ENCODE measurements at places on chromosomes 4 and X.
A peak's percentile ranks its signal among the peaks of the same experiment; 100 is the strongest.

DNA sequence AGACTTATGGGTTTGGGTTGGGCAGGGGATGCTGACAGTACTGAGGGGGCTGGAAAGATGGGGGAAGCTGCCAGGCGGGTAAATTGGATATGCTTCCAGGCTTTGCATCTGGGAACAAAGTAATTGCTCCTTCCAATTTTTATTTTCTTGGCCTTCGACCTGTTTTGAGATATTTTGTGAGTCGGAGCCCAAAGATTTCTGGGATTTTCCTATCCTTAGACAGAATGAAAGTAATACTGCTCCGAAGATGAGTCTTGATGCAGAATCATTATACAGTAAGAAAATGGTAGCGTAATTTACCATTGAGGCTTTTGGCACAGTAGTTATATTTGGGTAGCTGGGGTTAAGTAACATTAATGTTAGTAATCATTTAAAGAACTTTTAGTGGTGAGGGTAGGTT is 1.4 kb downstream of the SMARCA5 start:
- DNase-seq: no peak

DNA sequence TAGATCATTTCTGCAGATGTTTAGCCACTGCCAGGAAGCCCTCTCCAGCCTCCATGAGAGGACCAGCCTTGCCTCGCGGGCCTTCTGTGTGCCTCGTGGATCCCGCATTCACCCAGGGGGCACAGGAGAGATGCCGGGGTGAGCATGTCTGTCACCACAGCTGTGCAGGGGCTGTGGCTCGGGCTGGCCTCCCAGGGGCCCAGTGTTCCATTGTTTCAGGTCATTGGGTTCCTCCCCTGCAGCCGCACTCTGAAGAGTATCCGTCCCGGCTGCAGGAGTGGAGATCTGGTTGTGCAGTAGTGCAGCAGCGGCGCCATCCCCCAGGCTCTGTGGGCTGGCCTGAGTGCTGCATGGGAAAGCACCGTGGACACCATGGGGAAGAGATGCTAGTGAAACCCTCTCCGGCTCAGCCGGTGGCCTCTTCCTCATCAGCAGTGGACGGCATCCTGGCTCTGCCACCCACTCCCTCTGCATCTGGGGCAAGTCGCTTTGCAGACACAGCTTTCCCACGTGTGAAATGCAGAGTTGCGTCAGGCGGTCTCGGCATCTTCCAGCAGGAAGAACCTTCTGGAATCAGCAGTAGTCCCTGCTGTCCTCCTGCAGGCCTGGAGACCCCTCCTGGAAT is 29.1 kb downstream of the TBC1D14 start:
- no peak for DNase-seq

DNA sequence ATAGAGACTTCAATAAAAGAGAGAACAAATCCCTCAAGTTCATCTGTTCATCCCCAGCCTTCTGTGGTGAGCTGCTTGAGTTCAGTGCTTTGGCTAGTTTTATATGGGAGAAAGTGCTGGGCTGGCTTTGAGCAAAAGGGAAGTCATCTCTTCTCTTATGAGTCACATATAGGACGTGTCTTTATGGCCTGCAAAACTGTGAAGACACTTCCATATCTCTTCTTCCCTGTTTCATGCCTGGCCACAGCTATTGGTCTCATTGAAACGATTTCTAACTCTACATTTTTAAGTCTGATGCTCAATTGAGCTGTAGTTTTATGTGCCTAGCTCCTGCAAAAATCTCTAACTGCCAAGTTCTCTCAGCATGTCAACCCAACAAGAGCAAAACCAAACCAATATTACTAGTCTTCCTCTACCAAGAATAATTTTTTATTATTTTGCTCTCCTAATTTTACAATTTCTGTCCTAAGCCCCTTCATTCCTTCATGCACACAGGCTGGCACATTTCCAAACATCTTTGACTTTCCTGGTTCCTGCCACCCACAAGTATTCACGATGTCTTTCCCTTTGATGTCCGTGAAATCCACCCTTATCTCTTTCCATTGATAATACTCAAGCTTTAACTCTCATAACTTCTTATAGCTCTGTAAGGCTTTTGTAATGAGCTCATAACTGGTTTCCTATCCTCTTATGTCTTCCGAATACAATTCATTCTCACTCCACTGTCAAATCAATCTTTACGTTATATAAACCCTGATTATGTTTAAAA is 165.3 kb downstream of the BTC start:
- DNase-seq: no peak

GRCh38 chr4:148205476-148205875 is 236.7 kb downstream of the NR3C2 start:
- no peak for DNase-seq

- no peak for DNase-seq
Measured at GRCh38 chr4:119692001-119692400, 63.4 kb upstream of the PDE5A start.

DNA sequence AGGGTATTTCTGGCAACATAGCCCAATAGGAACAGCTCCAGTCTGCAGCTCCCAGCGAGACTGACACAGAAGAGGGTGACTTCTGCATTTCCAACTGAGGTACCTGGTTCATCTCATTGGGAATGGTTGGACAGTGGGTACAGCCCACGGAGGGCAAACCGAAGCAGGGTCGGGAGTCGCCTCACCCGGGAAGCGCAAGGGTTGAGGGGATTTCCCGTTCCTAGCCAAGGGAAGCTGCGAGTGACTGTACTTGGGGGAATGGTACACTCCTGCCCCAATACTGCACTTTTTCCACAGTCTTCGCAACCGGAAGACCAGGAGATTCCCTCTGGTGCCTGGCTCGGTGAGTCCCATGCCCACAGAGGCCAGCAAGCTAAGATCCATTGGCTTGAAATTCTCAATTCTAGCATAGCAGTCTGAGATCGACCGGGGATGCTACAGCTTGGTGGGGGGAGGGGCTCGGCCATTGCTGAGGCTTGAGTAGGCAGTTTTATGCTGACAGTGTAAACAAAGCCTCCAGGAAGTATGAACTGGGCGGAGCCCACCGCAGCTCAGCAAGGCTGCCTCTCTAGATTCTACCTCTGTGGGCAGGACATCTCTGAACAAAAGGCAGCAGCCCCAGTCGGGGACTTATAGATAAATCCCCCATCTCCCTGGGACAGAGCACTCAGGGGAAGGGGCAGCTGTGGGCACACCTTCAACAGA is 14.0 kb upstream of the ADAD1 start:
- no peak for DNase-seq

- no peak for DNase-seq
Measured at GRCh38 chr4:82373486-82373815, 340 bp downstream of the HNRNPD start.

DNA sequence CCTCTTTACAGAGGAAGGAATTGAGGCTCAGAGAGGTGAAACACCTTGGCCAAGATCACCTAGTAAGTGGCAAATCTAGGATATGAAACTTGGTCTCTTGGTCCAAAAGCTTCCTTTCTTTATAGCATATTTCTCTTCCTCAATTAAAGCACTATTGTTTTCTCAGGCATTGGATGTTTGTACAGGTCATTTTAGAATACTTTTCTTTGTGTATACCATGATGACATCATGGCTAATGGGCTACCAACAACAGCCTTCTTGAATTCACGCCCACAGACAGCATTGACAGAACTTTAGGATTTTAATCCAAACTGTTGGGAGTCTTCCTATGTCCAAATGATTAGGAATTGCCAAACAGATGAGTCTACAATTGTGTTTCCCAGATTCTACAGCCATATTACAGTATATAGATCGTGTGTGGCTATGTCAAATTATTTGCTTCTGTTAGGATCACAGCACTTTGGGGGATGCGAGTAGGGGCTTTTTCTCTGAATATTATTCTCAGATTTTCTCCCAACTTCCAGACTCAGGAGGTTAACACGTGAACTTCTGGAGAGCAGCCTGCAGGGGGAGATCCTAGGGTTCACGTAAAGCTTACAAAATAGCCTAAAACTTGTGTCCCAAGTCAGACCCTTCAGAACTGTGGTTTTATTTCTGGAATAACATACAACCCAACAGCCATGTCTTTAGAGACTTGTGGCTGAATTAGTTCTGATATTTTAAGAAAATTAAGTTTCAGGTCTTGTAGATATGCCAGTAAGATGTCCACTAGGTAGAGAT is 191.8 kb downstream of the SHROOM3 start:
- peak; percentile 38 for DNase-seq

GRCh38 chrX:3143043-3143799 is 102.0 kb downstream of the ARSF start:
- DNase-seq: no peak

DNA sequence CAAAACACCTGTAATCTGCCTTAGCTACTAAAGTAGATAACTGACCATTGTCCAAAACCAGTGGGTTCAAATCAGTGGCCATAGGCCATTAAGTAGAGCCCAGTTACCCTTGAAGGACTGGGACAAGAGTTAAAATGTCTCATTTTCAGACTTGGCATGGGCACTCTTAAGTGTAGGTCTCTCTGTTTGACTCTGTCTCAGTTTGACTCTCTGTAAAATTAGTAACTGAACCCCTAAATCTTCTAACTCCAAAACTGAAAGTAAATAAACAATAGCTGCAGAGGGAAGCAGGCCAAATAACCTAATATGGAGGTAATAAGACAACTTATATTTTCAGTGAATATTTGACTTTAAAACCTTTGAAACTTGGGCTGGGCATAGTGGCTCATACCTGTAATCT is 89.1 kb downstream of the SLC16A2 start:
- DNase-seq: no peak

DNA sequence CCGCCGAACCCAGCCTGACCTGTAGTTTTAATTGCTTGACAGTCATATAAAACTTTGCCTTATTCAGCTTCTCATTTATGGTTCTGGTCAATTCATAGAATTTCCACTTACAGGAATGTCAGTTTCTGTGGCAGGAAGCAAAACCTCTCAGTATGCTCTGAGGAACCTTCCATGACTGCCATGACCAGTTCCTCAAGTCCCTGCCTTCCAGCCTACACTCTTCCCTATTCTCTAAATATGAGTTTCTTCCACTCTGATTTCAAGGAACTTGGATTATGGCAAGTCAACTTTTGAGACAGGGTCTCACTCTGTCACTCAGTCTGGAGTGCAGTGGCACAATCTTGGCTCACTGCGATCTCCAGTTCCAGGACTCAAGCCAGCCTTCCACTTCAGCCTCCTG is 26.0 kb upstream of the NSUN7 start:
- no peak for DNase-seq

- DNase-seq: peak; percentile 12
Measured at GRCh38 chr4:112245383-112245782, 13.8 kb downstream of the AP1AR start.

- peak; percentile 95 for DNase-seq
Measured at GRCh38 chrX:151984328-151984727, 9.9 kb upstream of the GABRE start.

- DNase-seq: no peak
Measured at GRCh38 chrX:23907111-23907497, 634 bp downstream of the APOO start.

GRCh38 chrX:40531056-40531826 is 49.5 kb upstream of the ATP6AP2 start:
- no peak for DNase-seq

- no peak for DNase-seq
Measured at GRCh38 chr4:41728573-41728913, 20.0 kb downstream of the PHOX2B start.

DNA sequence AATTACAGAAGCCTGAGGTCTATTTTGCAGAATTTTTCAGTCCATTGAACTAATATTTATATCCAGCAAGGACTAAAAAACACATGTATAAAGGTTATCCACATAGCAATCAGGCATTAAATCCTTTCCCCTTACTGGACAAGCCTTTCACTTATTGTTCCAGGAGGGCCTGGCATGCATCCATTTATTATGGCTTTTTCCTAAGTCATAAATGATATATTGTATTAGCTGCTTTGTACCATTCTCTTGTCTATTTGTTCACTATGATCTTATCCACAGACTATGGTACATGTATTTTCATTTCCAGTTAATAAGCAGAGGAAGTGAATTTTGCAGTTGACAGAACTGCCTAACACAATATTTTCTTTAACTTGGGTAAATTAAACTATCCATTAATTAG is 105.4 kb upstream of the ANK2 start:
- no peak for DNase-seq

DNA sequence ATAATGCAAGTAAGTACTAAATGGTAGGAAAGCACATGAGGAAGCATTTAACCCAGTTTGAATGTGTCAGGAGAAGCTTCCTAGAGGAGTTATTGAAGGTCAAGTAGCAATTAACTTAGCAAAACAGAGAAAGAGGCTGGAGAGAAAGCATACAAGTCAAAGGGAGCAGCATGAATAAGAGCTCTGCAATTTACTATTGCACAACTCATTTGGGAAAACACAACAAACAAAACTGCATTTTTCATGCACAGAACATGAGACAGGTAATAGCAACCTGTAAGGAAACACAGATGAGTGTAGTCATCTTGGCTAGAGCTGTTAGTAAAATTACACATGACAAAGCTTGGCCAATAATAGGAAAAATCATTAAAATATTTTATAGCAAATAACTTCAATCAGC is 538.1 kb downstream of the PPP4R3C start:
- DNase-seq: no peak

DNA sequence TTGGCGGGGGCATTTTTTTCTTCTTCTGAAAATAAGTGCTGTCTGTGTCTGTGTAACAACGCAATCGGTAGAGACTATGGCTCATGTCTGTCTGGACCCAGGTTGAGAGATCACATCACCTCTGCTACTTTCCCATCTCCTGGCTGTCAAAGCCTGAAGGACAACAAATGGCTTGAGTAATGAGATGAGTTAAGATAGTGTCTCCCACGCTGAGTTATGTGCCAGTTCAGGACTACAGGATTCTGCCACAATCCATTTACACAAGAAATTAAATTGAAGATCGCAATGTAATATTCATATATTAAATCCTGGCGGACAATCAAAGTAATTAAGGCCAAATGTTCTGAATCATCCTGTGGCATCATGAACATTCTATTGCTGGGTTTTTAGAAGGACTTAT is 16.5 kb upstream of the ARHGAP36 start:
- DNase-seq: no peak

- DNase-seq: no peak
Measured at GRCh38 chr4:173821036-173821435, 291.0 kb upstream of the HAND2 start.

Measured in fibroblast of pulmonary artery (primary cell).